ENCODE measurements at places on chromosomes 12 and 14. TPM values are rescaled to one million over a fixed set of nuclear protein-coding genes. Genes with fewer than 3 reads are reported as not detected.

- H3K4me1 ChIP-seq, result peaks cover 19% of the 10 kb centered on the region
- H3K27ac ChIP-seq, result no peak overlapping the region
- peaks cover 19% of the 10 kb centered on the region for H3K36me3 ChIP-seq
- no peak overlapping the region for H3K4me3 ChIP-seq
- H3K27me3 ChIP-seq, result no peaks in the 10 kb centered on the region
These were observed 4.7 kb downstream of the RPL36AL start for GRCh38 chr14:49615776-49616175.

GRCh38 chr14:39868949-39869348 lies 436.7 kb upstream of the FBXO33 start:
- H3K4me1 ChIP-seq, result no peaks in the 10 kb centered on the region
- peaks cover 34% of the 10 kb centered on the region for H3K27me3 ChIP-seq
- DNase-seq, result no peak
- H3K27ac ChIP-seq, result no peak overlapping the region
- no peaks in the 10 kb centered on the region for H3K36me3 ChIP-seq

GRCh38 chr12:48198985-48199384 lies 4.1 kb downstream of the OR10AD1 start:
- peaks cover 18% of the 10 kb centered on the region for H3K27me3 ChIP-seq
- H3K27ac ChIP-seq, result no peak overlapping the region
- H3K4me1 ChIP-seq, result peaks cover 18% of the 10 kb centered on the region
- H3K36me3 ChIP-seq, result no peaks in the 10 kb centered on the region

- no peak for DNase-seq
- no peak overlapping the region for H3K4me3 ChIP-seq
- no peaks in the 10 kb centered on the region for H3K4me1 ChIP-seq
- no peaks in the 10 kb centered on the region for H3K36me3 ChIP-seq
These were observed 47.3 kb downstream of the CHGA start for GRCh38 chr14:92970271-92970670.

GRCh38 chr12:92143686-92144630 lies 1.7 kb downstream of the BTG1 start:
- H3K27me3 ChIP-seq, result no peaks in the 10 kb centered on the region
- H3K4me3 ChIP-seq, result peak overlapping the region; percentile 87
- peaks cover 23% of the 10 kb centered on the region for H3K4me1 ChIP-seq
- H3K36me3 ChIP-seq, result peaks cover 39% of the 10 kb centered on the region
- peak overlapping the region; percentile 73 for H3K27ac ChIP-seq
- DNase-seq, result peak; percentile 77

DNA sequence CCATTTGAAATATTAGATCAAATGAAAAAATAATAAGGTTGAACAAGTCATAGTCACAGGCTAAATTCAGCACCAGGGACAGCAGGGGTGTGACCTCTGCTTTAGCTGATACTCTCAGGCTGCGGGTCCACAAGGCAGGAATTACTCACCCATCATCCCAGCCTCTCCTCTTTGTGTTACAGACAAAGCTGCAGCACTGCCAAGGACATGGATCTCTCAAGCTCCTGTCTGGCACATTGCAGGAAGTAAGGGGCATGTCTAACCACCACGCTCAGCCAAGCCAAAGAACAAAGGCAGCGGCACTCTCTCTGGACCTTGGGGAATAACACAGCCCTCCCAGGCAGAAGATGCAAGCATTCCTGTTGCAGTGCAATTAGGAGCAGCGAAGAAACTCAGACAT lies 783.8 kb downstream of the VRK1 start:
- no peak overlapping the region for H3K4me3 ChIP-seq
- peak; percentile 20 for DNase-seq
- no peak overlapping the region for H3K27ac ChIP-seq
- H3K36me3 ChIP-seq, result no peaks in the 10 kb centered on the region
- H3K4me1 ChIP-seq, result no peaks in the 10 kb centered on the region
- no peaks in the 10 kb centered on the region for H3K27me3 ChIP-seq

DNA sequence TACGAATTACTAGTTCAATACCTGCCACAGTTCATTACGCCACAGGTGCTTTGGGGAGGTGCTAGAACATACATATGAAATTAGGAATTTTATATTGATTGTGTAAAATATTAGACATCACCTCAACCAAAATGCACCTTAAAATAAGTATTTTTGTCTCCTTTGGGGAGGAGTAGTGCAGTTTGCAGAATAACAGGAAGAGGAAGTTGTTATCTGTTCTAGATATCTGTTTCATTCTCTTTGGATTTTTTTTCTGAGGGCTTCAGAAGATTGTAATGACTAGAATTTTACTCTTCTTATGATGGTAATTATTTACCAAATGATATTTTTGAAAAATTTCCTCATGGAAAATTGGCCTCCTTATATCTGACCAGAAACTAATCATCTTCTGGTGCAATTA lies 9.9 kb upstream of the GYS2 start:
- no peak overlapping the region for H3K4me3 ChIP-seq
- H3K27me3 ChIP-seq, result no peaks in the 10 kb centered on the region
- no peak for DNase-seq

DNA sequence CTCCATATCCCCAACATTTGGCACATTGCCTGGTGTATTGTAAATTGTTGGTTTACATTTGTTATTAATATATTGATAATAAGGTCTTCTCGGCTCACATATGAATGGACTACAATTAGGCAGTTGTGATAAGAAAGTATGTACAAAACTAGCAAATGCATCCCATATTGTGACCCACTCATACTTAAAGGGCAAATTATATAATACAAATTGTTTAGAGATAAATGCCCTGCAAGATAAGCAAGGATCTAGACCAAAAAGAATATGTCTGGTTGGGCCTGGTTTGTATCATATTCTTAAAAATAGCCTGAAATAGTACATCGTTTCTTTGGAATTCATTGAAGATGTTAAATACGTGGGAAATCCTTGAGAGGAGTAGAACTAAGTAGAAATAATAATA lies 151.3 kb downstream of the CNTN1 start:
- H3K27ac ChIP-seq, result no peak overlapping the region
- H3K27me3 ChIP-seq, result peaks cover 58% of the 10 kb centered on the region
- no peaks in the 10 kb centered on the region for H3K4me1 ChIP-seq

DNA sequence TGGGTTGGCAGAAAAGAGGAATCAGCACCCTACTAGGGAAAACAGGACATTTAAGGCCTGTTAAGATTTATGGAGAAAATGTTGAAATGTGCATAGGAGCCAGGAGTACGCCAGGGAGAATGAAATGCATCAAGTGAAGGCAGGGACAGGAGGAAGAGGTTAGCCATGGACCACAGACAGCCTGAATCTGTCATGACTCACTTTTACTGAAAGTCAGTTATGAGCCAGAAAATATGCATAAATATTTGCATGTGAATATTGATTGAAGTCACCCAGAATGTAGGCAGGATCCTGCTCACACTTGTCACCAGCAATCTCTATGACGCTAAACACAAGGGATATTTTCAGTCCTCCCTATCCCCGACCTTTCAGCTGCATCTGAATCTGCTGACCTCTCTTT lies 25.1 kb upstream of the CDK17 start:
- no peaks in the 10 kb centered on the region for H3K36me3 ChIP-seq
- peaks cover 35% of the 10 kb centered on the region for H3K4me1 ChIP-seq
- no peaks in the 10 kb centered on the region for H3K27me3 ChIP-seq
- H3K27ac ChIP-seq, result peak overlapping the region; percentile 91
- no peak overlapping the region for H3K4me3 ChIP-seq

DNA sequence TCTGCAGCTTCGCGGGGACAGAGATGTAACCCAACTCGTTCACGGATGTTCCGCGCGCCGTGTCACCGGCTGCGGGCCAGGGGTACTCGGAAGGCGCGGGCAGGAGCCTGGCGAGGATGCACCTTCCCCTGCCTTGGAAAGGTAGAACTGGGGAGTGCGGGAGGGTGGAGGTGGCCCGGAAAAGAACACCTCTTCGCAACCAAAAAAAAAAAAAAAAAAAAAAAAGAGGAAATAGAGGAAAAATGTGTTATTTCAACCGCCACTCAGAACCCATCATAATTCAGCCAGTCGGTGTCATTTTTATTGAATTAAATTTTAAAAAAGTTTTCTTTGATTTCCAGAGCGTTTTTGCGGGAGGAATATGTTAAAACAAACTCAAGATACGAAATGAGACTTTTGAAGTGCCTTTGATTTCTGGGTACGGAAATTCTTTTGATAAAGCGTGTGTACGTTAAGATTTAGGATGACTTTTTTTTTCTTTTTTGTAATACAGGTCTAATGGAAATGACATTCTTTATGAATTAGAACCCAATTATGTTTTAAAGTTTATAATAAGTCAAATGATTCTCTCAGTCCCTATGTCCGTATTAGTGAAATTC lies 8.9 kb downstream of the CDKN1B start:
- peaks cover 15% of the 10 kb centered on the region for H3K4me1 ChIP-seq
- H3K4me3 ChIP-seq, result peak overlapping the region; percentile 94

- H3K36me3 ChIP-seq, result no peaks in the 10 kb centered on the region
- H3K27ac ChIP-seq, result no peak overlapping the region
- no peak for DNase-seq
- H3K4me3 ChIP-seq, result no peak overlapping the region
- H3K27me3 ChIP-seq, result no peaks in the 10 kb centered on the region
These were observed 129.8 kb upstream of the CPM start for GRCh38 chr12:69062621-69063237.

DNA sequence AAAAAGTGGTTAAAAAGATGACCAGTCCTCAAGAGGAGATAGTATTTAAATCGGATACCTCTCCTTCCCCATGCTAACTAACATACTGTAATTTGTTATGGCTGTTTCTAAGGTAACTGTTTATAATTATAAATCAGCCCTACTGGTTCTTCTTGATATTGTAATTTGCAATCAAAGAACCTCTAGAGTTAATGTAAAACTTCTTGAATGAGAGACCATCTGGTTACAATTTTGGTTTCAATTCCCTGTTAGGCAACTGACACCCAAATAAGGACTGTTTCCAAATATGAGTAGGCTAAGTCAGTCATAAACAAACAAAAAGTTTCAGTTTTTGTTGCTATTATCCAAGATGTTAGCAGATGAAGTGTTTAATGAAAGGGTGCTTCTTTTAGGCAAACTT lies 120.2 kb upstream of the DNM1L start:
- H3K36me3 ChIP-seq, result no peaks in the 10 kb centered on the region
- no peaks in the 10 kb centered on the region for H3K4me1 ChIP-seq
- H3K4me3 ChIP-seq, result no peak overlapping the region
- DNase-seq, result no peak
- no peak overlapping the region for H3K27ac ChIP-seq

DNA sequence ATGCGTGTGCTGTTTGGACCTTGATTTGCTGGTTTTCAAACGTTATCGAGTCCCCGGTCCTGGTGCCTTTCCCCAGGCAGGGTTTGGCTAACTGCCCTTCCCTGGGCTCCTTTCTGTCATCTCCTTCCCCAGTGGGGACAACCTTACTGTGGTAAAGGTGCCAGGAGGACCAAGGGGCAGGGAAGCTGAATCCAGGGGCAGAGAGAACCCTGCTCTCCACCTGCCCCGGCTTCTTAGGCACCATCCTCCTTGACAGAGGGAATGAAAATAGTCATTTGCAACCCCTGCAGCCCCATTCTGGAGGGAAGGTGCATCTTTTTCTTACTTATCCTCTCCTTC lies 5.0 kb downstream of the CEBPE start:
- H3K36me3 ChIP-seq, result no peaks in the 10 kb centered on the region
- no peak overlapping the region for H3K4me3 ChIP-seq
- H3K4me1 ChIP-seq, result peaks cover 23% of the 10 kb centered on the region
- no peak overlapping the region for H3K27ac ChIP-seq
- peaks cover 22% of the 10 kb centered on the region for H3K27me3 ChIP-seq

PLXNC1 gene
- not detected for total RNA-seq

CAPZA3 gene
- not detected for total RNA-seq

ADGRD1 gene
- total RNA-seq, result not detected

TTLL5 gene
- total RNA-seq, result 40.3 TPM

SERPINA1 gene
- 5.4 TPM for total RNA-seq

HOXC6 gene
- 5.3 TPM for total RNA-seq

PROX2 gene
- not detected for total RNA-seq

MYO1H gene
- total RNA-seq, result not detected

KLRG1 gene
- total RNA-seq, result 0.15 TPM

PIANP gene
- not detected for total RNA-seq

RHEBL1 gene
- 5.0 TPM for total RNA-seq

LMO3 gene
- total RNA-seq, result 2.3 TPM

MMP19 gene
- total RNA-seq, result 0.17 TPM

All from PC-3 (cell line).